ENCODE measurements at places on chromosomes 12 and 14.

DNA sequence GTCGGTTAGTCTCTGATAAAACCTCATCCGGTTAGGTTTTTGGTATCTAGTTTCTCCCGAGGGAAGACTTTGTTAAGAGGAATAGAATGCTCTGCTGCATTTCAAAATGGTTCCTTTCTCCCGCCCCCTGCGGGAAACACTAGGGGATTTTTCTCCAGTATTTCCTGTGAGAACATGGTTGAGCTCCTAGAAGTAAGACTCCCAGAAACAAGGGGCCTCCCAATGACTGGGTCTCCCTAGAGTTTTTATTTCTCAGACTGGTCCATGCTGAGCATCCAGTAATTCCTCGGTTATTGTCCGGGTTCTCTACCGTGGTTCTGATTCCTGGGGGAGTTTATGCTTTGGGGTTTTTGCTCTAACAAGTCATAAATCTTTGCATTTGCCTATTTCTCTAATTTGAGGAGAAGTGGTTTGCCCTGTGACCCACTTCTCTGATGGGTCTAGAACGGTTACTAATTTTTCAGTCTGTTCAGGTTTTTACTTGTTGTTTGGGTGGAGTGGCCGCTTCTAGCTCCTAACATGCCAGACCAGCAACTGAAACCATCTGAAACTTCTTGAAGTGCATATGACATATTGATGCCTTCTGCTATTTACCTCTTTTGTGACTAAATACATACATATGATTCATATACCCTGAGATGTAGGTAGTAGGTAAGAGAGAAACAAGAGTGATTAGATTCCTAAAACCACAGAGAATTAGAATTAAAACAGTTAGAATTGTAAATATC is 25.1 kb downstream of the TESPA1 start:
- no peak for DNase-seq

DNA sequence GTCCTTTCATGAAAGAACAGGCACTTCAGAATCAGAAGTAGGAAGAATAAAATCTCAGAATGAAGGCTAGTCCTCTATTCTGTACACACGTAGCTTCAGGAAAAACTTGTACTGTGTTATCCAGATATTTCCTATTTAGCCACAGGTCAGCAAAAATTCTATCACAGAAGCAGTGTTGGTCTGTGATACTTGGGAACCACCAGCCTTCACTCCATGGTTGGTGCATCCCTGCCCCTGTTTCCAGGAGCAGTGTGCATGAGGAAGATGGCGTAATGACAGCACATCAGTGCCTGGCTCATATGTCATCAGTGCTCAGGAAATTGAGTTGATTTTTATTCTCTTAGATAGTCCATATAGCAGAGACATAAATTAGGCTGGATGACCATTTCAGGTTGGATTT is 87.7 kb downstream of the SAMD4A start:
- DNase-seq: no peak

GRCh38 chr14:93317210-93317874 is 15.5 kb downstream of the BTBD7 start:
- DNase-seq: no peak

- no peak for DNase-seq
Measured at GRCh38 chr14:91021115-91021514, 39.3 kb downstream of the RPS6KA5 start.

DNA sequence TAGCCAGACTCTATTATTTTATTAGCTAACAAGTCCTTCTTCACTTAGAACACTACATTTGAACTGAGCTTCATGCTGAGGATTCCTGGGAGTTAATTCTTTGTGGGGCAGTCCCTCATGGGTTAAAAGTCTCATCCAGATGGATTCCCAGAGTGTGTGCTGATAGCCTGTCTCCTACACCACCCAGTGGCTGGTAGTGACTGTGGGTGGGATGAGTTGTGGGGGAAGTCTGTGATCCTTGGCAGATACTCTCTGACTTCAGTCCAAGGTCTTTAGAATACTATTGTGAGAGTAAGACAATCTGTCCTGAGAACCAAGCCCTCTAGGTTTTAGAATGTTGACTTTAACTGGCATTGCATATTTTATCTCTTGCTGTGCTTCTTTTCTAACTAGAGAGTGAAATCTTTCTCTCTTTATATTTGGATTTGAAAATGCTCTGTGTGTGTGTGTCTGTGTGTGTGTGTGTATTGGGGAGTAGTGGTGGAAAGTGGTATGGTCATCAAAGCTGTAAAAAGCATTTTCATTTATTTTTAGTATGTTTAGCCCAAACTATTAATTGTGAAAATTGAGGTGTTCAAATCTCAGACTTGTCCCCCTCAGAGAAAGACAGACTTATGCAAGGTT is 37.3 kb downstream of the AKAP6 start:
- no peak for DNase-seq

All from stimulated activated CD8-positive, alpha-beta memory T cell treated with anti-CD3 and anti-CD28 coated beads, Interleukin-2, amount 100 ng/mL, for 1 hour (primary cell).